ENCODE measurements at places on chromosomes 16 and 17.

- DNase-seq = no peak
Observed at GRCh38 chr16:79988721-79989220, 388.2 kb upstream of the MAF start.

DNA sequence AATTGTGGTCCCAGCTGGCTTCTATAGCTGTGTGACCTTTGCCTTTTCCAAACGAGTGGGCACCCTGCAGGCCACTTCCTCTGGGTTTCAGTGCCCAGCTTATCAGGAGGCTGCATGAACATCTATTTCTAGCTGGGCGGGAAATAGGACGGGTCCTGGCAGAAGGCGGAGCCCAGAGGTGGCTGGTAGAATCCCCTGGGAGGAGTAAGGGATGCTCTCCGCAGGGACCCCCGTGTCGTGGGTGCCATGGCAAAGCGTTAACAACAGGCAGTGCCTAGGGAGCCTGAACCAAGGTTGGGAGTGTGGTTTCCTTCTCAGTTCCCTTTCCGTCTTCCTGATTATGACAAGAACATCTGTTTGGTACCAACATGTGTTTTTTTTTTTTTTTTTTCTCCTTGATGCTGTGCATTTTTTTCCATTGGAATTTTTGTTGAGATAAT lies 58.2 kb downstream of the PLCG2 start:
- no peak for DNase-seq

DNA sequence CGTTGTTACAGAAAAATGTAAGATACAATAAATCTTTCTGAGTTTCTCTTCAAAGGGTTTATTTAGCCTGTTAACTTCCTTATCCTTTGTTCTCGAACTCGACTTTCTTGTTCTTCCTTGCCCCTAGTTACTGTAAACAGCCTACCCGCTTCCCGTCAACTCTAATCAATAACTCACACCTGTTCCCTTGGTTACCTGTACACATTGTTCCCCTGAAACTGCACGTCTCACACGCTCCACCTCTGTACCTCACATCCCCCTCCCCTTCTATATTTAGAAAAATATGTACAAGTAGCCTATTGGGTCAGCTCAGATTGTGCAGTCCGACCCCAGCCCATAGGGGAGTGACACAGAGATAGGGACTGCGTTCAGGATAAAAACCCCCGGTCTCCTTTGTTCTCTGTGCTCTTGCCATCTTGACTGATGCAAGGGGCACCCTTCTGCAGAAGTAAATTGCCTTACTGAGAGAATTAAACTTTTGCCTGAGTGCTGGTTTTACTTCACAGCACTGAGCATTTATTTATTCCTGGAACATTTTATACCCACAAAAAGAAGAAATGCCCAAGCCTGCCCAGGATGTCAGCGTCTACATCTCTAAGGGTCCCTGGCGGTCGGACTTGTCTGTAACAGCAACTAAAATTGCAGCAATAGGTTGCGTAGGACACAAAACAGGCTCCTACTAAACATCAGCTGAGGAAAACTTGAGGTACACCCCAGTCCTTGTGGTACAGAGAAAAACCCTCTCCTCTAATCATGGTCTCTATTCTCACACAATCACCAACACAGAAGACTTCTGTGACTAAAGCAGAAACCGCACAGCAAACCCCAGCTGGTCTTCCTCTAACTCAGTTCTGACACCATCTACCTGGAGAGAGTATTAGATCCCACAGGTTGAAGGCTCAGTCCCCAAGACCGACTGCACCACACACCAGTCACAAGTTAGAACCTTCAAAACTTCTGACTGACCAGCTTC lies 11.3 kb downstream of the WDR45B start:
- DNase-seq = no peak

DNA sequence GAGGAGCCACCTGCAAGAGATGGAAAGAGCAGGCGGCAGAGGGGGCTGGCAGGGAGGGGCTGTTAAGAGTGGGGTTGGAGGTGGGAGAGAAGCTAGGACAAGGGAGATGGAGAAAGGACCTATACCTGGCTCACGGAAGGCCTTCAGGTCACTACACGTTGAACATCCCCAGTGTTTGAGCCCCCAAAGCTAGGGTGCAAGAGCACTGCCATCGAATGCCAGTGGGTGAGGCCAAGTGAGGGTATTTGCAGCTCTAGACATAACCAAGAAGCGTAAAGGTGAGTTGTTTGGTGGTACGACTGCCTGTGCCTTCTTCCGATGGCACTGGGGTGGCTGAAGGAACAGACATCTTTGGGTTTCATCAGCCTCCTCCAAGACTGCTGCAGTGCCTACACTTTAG lies 17.0 kb upstream of the HERPUD1 start:
- DNase-seq = no peak

DNA sequence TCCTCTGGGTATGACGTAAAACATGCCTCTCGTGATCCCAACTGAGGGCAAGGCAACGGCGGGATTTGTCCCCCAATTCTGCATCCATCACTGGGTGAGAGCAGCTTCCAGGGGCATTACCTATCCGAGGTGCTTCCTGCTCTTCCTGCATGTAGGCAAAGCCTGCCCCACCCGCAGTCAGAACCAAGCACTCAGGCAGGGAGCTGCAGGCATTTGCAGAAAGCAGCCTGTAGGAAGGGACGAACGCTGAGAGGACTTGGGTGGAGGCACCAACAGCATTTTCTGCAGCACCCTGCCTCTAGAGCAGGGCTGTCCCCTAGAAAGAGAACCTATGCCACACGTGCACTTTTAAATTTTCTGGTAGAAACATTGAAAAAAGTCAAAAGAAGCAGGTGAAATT lies 5.5 kb downstream of the BCO1 start:
- no peak for DNase-seq

- DNase-seq = peak; percentile 82
Observed at GRCh38 chr16:87461466-87461991, 31.3 kb downstream of the ZCCHC14 start.

DNA sequence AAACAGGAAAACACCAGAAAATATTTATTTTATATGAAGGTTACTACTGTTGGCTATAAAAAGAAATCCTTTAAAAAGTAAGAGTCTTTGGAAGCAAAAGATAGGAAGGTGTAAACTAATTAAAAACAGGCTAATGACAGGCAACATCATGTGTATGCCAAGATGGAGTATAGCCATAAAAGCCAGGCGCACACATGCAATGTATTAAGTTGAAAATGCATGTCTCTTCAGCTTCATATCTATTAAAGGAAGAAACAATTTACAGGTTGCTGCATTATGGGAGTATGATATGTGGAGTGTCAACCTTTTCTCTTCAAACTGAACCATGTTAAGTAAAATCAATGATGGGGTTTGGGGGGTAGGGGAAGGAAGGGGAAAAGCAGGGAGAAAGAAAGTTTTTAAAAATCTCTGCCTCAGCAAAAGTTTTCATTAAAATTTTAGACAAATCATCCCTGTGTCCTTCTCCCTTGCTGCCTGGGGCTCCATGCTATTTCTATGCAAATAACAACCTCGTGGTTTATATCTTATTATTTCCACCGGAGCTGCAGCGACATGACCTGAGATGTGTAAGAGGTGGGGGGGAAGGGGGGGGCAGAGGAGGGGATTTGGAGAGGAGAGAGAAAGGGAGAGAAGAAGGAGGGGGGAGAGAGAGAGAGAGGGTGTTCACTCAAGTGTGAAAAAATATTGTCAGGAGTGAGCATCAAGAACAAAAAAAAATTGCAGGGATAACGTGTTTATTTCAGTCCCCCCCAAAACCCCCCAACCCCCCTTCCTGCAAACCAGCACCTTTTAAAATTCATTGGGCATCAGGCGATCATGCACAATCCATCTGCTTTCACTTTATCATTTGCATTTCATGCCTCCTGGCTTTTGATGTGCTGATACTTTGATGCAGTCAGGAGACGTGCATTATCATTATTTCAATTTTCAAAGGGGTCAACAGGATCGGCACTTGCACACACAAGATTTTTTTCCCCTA lies 197.6 kb downstream of the AATF start:
- no peak for DNase-seq

- no peak for DNase-seq
Observed at GRCh38 chr16:89564476-89565255, 4.2 kb downstream of the RPL13 start.

DNA sequence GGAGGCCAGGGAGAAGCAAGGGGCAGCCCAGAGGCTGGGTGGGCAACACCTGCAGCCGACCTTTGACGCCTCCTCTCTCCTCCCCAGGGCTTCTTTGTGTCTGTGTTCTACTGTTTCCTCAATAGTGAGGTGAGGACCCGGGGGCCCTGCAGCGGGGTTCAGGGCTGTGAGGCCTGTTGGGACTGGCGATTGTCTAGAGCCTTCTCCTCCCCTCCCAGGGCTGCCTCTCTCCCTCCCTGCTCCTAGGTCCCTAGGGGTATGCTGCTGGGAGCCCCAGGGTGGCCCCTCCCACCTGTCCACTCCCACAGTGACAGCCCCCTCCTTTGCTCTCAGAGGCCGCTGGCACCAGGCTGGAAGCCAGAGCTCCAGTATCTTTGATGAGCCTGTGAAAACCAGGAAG lies 10.8 kb upstream of the SPPL2C start:
- DNase-seq = no peak

DNA sequence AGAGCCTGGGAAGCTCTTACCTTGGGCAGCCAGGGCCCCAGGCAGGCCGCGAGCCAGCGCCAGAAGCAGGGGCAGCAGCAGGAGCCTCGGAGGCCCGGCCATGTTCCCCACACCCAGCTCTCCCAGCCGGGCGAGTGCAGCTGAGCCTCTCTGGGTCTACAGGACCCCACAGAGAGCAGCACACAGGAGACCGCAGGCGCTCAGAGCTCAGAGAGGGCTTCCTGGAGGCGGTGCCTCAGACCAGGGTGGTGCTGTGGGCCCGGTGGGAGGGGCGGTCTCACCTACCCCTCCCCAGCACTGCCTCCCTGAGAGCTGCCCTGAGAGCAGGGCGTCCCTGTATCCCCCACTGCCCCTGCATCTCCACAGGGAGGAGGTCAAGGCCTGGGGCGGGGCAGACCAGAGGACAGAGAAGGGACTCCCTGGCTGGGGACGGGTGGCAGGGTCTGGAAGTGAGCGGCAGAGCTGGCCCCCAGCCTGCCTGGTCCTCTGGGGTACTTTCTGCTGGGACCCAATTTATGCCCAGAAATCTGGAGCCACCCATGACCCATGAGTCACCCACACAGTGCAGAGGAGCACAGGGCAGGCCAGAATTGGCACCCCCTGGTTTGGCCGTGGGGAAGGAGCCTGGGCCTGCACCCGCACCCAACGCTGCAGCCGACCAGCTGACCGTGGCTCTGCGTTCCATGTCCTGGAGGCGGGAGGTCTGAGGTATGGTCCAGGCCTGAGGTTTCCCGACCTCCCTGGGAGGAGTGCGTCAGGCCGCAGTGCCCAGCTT lies at the start of gene CD7:
TSS of gene CD7 (minus strand) at position 215 of the 775 bp plus-strand sequence. CDS start at position 102, 113 bp downstream.
- no peak for DNase-seq

GRCh38 chr16:21001262-21001661 lies 100.7 kb downstream of the LYRM1 start:
- no peak for DNase-seq

DNA sequence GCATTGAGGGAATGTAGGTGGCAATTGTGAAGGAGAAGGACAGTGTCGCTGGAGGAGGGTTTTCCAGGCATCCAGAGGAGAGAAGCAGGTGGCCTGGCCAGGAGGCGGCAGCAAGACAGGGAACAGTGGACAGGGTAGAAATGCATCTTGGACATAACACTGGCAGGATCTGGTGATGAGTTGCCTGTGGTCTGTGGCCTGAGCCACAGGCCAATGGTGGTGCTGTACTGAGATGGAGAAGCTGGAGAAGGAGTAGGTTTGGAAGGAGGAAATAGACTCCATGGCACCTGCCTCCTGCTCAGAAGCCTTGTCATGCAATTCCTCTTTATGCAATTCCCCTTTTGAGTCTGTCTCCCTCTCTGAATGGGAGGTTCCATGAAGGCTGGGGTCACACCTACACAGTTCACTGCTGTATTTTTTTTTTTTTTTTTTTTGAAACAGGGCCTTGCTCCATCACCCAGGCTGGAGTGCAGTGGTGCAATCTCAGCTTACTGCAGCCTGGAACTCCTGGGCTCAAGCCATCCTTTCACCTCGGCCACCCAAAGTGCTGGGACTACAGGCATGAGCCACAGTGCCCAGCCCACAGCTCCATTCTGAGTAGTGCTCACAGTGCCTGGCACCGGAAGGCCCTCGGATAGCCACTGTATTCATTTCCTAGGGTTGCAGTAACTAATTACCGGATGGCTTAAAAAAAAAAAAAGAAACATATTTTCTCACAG lies 13.5 kb upstream of the CACNG4 start:
- DNase-seq = no peak

DNA sequence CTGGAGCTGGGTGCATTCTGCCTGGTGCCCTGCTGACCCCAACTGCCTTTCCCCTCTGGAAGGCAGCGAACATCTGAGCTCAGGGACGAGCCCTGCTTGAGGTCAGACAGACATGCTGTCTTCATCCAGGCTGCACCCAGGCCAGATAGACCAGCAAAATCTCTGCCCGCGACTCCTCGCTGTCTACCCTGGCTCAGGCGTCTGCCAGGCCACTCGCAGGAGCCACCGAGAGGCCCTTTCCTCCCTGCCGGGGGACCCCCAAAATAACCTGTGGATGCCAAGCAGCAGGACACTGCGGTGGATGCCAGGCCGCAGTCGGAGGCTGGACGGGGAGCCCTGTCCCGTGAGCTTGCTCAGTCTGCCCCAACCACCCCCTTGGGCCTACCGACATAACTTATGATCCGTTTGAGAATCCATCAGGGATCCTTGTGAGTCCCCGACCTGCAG lies 3.3 kb upstream of the SLC25A10 start:
- no peak for DNase-seq

- DNase-seq = no peak
Observed at GRCh38 chr17:73820686-73821448, 176.6 kb upstream of the SDK2 start.

DNA sequence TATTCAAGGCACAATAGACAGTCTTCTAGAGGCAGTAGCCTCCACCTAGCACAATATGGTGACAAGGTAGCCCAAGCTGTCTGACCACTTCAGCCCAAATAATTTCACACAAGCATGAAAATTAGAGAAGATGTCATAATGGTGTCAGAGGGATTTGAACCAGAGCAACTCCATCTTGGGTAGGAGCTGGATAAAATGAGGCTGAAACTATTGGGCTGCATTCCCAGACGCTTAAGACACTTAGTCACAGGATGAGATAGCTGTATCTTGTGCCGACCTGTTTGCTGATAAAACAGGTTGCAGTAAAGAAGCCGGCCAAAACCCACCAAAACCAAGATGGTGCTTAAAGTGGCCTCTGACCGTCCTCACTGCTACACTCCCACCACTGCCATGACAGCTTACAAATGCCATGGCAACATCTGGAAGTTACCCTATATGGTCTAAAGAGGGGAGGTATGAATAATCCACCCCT lies 192.6 kb downstream of the CPPED1 start:
- DNase-seq = no peak

- no peak for DNase-seq
Observed at GRCh38 chr16:49631187-49632041, 224.5 kb downstream of the ZNF423 start.

DNA sequence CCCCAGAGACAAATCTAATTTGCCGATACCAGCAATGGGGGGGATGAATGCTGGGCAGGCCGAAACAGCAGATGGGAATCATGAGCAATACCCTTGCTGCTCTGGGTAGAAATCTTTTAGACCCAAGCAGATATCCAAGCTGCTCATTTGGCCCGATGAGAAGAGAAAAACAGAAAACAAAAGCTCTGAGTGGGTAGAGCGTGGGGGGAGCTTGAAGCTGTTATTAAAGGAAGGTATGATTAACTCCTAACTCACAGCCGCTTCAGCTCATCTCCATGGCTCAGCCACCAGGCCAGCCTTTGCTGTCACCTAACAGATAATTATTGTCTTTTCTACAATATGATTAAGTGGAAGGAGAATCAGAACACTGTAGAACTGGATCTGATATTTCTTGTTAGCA lies 58.3 kb downstream of the VPS35L start:
- no peak for DNase-seq

GRCh38 chr16:81421536-81421935 lies 23.1 kb upstream of the CMIP start:
- DNase-seq = no peak

All from kidney epithelial cell (primary cell).